ENCODE measurements at places on chromosomes 7 and 10.

DNA sequence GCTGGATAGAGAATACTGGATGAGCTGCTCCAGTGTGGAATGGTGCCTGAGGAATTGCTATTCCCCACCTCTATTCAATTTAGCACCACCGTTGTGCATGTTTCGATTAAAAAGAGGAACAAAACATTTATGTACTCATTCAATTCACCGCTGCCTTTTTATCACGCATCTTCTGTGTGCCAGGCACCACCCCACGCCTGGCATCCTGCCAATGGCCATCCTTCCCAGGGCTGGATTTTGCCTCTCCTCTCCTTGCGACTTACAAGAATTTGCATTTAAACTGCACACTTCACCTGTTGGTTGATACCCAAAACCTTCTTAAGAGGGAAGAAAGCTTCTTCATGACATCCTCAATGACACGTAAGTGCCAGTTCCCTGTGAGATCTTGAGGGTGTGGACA is 110.2 kb upstream of the DPP6 start:
- DNase-seq = no peak

DNA sequence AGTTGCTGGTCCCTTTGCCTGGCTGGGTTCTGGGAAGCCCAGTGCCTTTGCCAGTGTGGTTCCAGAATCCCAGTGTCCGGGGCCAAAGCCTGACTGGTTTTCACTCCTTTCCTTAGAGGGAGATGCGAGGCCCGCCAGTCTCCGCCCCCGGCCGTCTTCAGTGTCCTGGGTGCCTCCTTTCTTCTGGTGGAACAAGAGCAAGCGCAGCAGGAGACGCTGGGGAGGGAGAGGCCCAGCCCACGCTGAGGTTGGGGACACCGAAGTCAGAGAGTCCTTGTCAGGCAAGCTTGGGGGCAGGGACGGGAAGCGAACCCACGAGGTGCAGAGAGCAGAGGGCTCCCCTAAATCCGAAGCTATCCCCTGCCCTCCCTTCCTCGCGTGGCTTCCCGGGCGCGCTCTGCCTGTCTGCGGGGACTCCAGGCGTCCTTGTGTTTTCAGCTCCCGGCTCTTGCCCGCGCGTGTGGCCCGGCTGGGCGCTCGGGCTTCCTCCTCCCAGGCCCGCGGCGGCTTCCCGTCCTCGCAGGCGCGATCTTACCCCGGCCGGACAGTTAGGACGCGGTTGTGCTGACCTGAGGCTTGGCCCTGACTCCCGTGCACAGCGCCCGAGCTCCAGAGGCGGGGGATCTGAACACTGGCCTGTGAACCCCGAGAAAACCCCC is 60.6 kb upstream of the UBE3C start:
- no peak for DNase-seq

GRCh38 chr10:124799211-124799610 is 2.4 kb upstream of the ABRAXAS2 start:
- no peak for DNase-seq

GRCh38 chr7:130047831-130048230 is 3.3 kb downstream of the ZC3HC1 start:
- DNase-seq = no peak

DNA sequence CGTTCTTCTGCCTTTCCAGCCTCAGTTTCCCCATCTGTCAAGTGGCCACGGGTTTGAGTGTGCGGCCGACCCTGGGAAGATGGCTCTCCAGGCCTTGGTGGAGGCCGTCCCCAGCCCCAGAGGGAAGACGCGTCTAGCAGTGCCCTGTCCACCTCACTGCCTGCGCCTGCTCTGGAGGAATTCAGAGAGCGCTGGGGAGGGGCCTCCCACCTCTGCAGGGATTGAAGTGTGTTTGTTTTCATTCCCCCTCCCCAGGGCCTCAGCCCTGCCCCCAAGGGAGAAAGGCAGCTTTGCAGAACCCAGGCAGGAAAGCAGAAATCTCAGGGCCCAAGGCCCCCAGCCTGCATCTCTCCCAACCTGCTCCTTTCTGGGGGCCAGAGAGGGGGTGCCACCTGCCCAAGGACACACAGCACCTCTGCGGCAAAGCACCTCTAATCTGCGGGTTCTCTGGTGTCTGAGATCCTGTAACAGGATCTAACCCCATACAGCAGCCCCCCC is 91.0 kb downstream of the MICALL2 start:
- DNase-seq = no peak

DNA sequence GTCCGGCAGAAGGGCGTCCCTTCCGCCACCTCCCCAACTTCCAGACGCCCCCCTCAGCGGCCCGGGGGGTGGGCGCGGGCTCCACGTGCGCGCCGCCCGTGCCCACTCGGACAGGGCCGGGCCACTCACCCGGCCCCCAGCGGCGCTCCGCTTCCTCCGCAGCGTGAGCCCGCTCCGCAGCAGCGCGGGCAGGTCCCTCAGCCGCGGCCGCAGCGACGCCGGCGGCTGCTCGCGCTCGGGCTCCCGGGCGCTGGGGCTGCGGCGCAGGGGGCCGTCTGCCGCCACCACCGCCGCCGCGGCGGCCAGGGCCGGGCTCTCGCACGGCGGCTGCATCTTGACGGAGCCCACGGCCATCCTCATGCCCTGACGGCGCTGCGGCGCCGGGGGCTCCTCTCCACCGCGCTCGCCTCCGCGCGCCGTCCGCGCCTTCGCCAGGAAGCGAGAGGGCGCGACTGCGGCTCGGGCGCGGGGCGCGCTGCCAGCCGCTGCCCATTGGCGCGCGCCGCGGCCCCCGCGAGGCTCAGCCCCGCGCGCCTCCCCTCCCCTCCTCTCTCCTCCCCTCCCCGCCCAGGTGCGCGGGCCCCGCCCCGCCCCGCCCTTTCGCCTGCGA is at the start of gene RAPGEF5:
TSS of gene RAPGEF5 (minus strand) at position 454 of the 610 bp plus-strand sequence. CDS start at position 360, 94 bp downstream.
- no peak for DNase-seq

GRCh38 chr7:151696721-151697514 is 177.2 kb upstream of the RHEB start:
- DNase-seq = no peak

DNA sequence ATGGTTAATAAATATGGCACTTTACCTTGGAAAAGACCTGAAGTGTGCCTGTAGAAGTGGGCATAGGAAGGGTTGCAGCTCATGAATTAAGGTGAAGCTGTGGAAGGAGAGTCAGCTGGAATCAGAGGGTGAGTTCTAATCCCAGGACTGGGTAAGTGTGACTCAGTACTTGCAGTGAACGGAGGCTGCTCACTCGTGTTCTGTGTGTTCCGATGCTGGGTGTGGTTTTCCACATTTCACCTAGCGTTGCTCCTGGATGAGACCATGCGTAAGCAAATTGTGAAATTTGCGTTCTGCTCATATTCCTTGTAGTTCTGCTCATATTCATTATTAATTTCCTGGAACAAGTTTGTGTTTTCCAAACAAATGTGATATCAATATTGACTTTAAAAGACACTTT is 22.4 kb upstream of the TMEM236 start:
- no peak for DNase-seq

DNA sequence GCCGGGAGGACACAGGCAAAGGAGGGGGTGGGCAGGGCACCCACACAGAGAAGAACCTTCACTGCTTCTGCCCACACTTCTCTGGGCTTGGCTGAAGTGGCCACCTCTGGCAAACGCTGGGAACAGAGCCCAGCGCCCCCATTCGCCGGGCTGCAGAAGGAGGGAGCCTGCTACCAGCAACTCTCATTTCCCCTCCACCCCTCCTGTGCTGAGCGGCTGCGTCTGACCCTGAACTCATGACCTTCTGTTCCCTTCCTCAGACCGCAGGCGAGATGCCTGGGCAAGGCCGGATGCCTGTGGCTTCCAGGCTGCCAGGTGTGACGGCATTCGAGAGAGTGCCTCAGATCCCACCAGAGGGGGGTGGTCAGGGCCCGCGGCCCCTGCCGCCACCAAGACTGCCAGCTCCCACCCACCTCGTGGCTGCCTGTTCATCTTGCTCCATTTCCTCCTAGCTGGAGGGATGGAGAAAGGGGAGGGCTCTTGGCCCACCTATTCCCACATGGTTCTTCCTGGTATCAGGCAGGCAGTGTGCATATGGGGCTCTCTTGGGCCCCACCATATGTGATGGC is 19.8 kb downstream of the DNAJB12 start:
- DNase-seq = no peak

GRCh38 chr10:22624287-22624738 is 90.1 kb downstream of the PIP4K2A start:
- DNase-seq = no peak

DNA sequence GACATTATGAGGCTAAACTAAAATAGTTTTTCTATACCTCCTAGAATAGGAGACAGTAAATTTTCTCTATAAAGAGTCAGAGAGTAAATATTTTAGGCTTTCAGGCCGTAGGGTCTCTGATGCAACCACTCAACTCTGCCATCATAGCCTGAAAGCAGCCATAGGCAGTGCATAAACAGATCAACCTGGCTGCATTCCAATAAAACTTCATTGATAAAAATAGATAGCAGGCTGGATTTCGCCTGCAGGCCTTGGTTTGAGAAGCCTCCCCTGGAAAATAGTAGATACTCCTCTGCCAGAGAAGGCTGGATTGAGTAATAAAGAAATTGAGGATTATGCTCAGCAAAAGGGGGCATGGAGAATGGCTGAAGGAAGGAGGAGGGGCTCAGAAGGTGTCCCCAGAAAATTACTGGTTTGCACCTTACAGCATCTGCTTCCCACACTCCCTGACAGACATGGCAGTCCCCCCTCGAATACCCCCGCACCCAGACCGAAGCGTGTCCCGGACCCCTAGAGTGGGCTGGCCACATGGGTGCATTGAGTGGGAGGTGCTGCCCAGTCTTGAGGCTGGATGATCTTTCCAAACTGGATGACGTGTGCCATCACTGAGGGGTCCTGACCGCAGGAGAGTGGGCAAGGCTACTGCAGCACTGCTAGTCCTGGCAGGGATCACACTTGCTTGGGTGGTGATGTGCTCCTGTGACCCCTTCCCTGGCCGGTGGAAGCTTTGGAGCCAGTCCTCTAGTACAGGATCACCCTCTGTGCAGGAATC is 126.6 kb downstream of the PTPN20 start:
- DNase-seq = no peak

- no peak for DNase-seq
Observed at GRCh38 chr7:140506788-140507464, 27.6 kb upstream of the MKRN1 start.

GRCh38 chr7:21898265-21898930 is 47.3 kb downstream of the CDCA7L start:
- DNase-seq = no peak

DNA sequence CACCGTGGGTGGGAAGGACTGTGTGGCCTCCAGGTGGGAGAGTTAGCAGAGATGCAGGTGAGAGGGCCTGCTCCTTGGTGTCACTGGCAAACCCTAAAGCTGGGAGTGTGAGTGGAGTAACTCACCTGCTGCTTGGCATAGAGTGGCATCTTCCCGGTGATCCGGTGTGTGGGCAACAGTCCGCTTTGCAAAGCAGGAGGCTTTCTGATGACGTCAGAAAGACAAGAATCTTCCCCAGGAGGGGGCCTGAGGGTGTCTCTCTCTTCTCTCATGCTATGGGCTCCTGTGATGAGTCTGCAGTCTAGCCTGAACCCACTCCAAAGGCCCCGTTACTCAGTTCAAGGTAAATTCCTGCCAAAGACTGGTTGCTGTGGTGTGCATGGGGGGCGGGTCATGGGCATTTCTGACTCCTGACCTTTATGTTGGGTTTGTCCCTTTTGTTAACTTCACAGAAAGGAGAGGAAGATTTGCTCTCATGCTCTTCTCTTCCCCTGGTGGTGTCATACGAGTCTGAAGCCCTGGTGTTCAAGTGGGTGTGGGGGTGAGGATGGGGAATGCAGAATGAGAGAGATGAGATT is 187.9 kb downstream of the GATA3 start:
- no peak for DNase-seq

DNA sequence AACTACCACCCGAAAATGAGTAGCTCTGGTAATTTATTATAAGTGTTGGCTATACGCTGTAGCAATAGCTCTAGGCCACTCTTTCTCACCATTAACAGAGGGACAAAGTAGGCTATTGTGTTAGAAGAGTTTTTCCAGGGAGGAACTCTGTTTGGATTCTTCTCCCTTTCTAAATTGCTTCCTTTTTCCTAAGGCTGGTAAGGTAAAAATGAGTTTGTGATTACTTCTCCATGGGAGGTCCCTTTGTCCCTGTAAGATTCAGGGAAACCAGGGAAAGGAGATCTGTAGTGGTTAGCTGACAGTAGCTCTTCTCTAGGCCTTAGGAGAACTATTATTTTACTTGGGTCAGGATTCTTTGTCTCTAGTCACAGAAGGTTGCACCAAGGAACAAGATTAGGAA is 23.2 kb upstream of the SEMA3E start:
- DNase-seq = no peak

DNA sequence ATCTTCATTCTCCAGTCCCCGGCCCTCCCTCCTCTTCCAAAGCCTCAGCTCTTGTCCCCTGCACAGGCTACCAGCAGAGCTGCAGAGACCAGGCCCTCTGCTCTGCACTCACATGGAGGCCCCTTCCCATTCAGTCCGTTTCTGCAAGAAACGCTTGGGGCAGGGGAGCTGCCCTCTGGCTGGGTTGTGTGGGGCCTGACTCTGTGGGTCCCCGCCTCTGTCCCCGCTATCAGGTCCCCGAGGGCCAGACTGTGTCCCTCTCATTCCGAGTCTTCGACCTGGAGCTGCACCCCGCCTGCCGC is 1.5 kb downstream of the PCOLCE start:
- no peak for DNase-seq

DNA sequence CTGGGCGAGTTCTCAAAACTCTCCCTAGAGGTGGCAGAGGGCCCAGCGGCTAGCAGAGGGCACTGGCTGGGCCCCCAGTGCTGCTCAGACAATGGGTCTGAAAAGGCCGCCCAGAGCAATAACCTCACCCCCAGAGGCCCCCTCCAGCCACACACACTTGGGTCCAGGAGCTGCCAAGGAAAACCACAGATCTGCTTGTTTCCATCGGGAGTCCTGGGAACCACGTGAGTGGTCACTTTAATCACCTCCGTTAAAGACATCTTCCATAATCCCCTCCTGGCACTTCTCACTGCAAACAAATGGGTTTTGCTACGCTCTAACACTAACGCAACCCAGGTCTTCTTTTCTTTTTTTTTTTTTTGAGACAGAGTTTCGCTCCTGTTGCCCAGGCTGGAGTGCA is 30.0 kb downstream of the NUDT1 start:
- DNase-seq = no peak

- DNase-seq = no peak
Observed at GRCh38 chr10:103726637-103727036, 128.7 kb downstream of the SH3PXD2A start.

DNA sequence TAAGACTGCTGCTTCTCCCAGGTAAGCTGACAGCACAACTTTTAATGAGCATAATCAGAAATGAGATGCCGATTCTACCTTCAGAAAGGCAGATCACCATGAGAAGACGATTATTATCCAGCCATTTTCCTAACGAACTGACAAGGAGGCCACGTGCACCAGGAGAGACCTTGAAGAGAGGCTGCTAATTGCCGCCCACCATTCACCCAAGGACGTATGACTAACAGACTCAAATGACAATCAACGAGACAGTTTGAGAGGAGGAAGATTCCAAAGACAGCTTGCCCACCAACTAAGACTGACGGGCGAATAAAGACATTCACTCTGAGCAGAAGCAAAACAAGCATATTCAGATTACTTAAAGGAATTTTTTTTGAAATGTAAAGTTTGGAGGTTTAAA is 301.9 kb upstream of the TAC1 start:
- no peak for DNase-seq
